ENCODE measurements at places on chromosomes 7 and 10.

DNA sequence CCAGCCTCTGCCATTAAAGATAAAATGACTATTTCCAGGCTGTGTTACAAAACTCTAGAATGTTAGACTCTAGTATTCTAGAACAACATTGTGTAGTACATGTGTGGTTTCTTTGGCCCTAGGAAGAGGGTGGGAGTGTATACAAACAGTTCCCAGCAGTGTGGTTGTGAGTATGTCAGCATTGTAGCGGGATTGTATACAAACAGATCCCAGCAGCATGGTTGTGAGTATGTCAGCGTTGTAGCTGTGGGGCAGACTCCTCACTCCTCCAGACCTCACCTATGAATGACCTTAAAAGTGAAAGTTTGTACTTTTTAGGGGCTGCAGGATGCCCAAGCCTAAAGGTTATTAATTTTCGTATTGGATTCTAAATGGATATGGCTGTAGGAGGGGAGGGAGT lies 6.9 kb upstream of the ACSL5 start:
- DNase-seq: no peak

DNA sequence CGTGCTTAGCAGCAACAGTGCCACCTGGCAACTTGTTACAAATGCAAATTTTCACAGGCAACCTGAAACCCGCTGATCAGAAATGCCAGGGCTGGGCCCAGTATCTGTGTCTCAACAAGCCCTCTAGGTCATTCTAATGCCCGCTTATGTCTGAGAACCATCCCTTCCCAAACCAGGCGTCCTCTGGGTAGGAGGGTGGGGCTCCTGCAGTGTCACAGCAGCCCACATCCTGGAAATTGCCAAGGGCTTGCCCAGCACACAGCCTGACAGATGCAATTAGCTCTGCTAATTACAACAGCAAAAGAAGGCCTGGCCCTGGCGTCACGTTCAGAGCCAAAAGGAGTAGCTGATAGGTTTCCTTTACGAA lies 15.9 kb downstream of the ITPRIP start:
- no peak for DNase-seq

- DNase-seq: no peak
Measured at GRCh38 chr7:140596519-140597427, 43.8 kb downstream of the DENND2A start.

- DNase-seq: no peak
Measured at GRCh38 chr10:100167553-100168312, 18.1 kb downstream of the ERLIN1 start.

GRCh38 chr7:45624392-45624760 lies 50.2 kb downstream of the ADCY1 start:
- no peak for DNase-seq

- DNase-seq: peak; percentile 0
Measured at GRCh38 chr7:16268821-16269768, 152.2 kb downstream of the CRPPA start.

- DNase-seq: no peak
Measured at GRCh38 chr10:4685904-4686643, 139.9 kb upstream of the AKR1E2 start.

DNA sequence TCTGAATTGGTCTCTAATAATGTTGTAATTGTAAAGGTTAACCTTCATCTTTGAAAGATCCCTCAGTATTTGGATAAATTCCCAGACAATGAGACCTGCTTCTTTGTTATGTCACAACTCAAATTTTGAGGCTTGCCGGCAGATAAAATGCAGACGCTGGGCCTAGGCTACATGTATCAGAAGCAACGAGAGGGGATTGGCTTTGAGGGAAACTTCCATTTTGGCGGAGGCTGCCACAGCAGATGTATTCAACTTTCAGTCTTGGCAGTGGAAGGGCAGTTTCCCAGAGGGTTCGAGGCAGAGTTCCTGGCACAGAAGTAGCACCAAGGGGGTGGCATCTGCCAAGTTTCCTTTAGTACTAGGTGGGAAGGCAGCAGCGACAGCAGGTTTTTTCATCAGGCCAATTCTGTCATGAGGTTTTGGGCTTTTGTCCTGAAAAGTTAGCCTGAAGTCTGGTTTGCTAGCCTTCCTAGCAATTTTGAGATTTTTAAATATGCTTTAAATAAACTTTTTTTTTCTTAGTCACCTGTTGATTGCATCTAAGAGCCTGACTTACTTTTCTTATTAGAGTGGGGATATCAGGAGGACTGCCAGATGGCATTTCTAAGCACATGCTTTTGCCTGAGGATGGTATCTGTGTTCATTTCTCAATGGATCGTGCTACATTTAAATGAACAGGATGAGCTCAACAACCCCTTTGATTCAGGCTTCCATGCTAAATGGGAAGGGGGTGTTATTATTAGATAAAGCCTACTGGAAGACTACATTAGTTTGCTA lies 89.5 kb upstream of the FAM3C start:
- peak; percentile 26 for DNase-seq

DNA sequence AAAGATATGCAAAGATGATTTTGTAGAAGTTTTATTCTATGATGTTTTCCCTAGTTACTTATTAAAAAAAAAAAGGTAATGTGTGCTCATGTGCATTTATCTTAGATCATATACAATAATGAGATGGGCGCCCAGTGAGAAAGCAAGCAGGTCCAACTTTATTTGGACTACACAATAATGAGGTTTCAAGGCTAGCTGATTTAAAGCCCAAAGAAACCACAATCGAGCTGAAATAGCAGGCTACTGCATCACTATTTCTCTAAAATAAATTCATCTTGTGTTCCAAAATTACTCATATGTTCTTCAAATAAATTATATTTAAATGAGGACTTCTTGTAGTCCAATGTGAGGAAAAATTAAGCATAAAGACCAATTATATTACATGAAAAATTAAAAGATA lies 110.1 kb downstream of the JMJD1C start:
- DNase-seq: no peak

DNA sequence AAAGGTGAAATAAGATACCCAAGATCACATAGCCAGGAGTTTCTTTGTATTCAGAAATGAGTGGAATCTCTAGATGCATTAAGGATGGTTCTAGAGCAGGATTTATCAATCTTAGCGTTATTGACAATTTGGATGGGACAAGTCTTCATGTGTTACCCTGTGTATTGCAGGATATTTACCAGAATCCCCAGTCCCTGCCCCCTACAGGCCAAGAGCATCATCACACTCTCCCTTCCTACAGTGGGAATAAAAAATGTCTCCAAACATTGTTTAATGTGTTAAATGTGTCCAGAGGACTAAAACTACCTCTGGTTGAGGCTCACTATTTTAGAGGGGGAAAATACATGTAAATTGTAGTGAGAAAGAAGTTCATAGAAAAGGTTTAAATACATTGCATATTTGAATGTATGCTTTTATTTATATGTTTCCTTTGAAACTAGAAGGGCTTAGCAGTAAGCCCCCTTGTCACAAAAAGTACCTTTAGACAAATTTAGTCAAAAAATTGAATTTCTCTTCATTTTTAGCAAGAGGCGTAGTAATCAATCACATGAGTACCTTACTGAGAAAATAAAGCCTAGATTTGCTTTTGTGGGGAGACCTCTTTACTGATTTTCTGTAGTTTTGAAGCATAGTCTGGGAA lies 141.2 kb downstream of the MLLT10 start:
- DNase-seq: no peak
